ENCODE measurements at places on chromosomes 6 and 20.

DNA sequence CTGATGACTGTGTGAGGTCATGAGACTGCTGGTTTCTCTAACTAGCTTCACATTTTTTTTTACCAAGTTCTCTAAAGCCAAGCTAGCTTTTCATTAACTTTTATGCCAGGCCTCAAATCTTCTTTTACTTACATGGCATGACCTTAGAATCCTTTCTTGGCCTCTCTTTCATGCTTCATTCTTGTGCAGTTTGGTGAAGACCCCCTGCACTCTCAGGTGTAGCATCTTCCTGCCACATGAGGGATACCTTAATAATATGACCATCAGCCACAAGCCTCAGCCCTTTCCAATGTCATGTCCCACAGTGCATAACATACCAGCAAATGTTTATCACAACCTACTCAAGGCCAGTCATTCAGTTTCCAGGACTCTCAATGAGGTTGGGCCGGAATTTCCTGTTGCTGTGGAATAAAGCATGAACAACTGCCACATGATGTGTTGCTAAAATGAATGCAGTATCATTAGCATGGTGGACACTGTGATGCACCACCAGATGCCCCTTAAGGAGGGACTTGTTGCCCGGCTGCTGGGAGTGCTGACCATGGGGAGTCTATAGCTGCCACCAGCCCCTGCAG, 72.2 kb downstream of the RIN2 start:
- DNase-seq = no peak

GRCh38 chr6:33981861-33982260, 164.0 kb downstream of the GRM4 start:
- no peak for DNase-seq

DNA sequence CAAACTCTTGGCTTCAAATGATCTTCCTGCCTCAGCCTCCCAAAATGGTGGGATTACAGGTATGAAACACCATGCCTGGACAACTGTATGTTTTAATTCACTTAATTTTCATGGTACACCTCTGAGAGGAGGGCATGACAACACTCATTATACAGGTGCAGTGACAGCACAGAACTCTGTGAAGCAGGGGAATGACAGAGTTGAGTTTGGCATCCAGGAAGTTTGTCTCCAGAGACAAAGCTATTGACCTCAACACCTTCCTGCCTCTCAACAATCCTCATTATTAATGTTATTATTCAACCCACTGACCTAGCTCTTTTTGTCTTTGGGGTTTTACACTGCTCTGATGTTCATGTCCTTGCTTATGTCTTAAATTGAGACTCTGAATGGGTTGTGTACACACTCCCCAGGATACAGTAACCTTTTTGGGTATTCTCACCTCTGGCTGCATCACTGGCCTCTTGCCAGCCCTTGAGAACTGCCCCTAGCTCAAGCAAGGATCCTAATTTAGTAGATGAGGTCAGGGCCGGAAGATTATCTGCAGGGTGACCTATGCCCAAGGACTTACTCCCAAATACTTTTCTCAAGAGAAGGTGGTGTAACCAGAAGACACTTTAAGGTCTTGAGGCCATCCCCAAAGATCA, 13.0 kb upstream of the IER3 start:
- DNase-seq = no peak

DNA sequence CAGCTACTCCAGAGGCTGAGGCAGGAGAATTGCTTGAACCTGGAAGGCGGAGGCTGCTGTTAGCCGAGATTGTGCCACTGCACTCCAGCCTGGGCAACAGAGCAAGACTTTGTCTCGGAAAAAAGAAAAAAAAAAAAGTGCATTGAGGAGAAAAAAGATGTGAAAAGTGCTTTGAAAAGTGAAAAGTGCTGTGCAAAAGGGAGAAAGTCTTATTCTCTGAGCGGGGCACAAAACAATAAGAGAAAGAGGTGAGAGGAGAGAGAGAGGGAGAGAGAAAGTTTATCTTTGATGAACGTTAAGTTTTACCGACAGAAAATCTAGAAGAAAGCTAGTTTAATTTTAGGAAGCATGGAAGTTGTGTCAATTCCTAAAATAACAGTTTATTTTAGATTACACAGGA, 3.9 kb upstream of the PACSIN1 start:
- no peak for DNase-seq

All from central memory CD8-positive, alpha-beta T cell (primary cell).